ENCODE measurements at places on chromosomes 13 and 19.

GRCh38 chr13:112781881-112782361, 92.1 kb downstream of the ATP11A start:
- peak; percentile 80 for DNase-seq

DNA sequence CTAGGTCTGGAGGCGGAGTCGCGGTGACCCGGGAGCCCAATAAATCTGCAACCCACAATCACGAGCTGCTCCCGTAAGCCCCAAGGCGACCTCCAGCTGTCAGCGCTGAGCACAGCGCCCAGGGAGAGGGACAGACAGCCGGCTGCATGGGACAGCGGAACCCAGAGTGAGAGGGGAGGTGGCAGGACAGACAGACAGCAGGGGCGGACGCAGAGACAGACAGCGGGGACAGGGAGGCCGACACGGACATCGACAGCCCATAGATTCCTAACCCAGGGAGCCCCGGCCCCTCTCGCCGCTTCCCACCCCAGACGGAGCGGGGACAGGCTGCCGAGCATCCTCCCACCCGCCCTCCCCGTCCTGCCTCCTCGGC, at the start of gene SLC5A5:
Gene SLC5A5, plus strand, starts transcription at position 68 of the 373 bp plus-strand sequence. CDS start 375 bp downstream, outside the sequence.
- no peak for DNase-seq

GRCh38 chr13:65971541-65971940, 1258.6 kb downstream of the PCDH9 start:
- DNase-seq: no peak

GRCh38 chr13:76944456-76944855, 3.9 kb upstream of the ACOD1 start:
- no peak for DNase-seq

DNA sequence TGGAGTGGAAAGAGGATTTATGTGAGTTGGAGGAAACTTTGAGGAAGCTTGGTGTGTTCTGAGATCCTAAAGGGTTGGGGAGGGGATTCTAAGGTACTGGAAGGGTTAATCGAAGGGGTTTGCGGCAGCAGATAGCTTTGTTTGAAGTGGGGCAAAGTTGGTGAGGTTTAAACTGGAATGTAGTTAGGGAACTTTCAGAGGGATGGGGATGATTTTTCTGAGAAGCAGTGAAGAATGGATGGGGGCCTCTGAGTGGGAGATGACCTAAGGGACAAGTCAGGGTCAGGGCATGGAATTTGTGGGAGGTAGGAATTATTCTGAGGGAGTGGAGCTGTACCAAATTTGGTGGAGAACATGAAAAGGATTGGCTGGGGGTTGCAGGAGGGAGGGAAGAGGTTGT, 3.9 kb downstream of the SAE1 start:
- DNase-seq: no peak
